ENCODE measurements at places on chromosomes 3 and 15.

- no peak for DNase-seq
Observed at GRCh38 chr3:56157693-56158362, 310.4 kb downstream of the ERC2 start.

DNA sequence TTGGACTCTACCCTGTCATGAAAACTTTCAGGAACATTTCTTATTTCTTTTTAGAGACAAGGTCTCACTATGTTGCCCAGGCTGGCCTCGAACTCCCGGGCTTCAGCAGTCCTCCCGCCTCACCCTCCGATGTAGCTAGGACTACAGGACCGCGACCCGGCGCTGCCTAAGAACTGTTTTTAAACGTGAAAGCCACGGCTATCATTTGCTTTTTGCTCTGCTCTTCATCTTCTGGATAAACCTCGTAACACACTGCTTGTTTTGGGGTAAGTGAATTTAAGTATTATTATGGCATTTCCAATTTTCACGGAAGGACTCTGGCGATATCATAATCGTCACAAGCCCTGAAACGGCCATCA is 14.3 kb upstream of the CCNL1 start:
- DNase-seq = peak; percentile 9

DNA sequence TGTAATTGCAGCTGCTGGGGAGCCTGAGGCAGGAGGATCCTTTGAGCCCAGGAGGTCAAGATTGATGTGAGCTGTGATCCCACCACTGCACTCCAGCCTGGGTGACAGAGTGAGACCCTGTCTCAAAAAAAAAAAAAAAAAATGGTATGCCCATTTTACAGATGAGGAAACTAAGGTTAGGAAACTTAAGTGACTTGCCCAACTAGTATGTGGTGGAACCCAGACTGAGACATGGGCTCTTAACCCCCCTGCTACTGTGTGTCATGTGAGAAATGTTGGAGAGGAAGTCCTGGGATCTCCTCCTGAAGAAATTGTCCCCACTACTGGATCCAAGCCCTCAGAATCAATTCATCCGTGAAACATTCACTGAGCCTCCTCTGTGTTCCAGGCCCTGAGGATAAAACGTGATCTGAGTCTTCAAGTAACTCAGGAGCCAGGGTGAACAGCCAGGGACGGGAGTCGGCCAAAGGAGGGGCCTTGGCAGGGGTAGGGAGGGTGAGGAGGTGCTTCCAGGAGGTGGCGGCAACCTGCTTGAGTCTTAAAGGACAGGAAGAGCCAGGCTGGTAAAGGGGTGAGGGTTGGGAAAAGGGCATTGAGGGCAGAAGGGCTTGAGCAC is 19.6 kb upstream of the RNU6-1 start:
- DNase-seq = no peak

- no peak for DNase-seq
Observed at GRCh38 chr15:58141894-58142293, 3.7 kb downstream of the AQP9 start.

DNA sequence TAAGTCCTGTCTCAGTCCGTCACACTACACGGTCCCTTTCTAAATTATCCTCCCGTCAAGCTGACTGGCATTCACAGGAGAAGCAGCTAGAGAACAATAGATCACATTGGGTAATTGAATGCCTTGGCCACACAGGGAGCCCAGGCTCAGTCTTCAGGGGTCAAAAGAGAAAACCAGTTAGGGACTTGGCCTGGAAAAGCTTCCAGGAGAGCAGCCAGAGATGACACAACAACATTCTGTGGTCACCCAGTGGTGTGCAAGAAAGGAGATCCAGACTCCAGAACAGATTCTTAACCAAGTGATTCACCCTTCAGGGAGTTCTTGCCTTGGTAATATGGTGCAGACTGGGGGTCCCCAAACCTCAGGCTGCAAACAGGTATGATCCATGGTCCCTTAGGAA is 15.9 kb downstream of the ARHGAP31 start:
- DNase-seq = no peak

GRCh38 chr3:139234491-139234890 is 109.3 kb upstream of the MRPS22 start:
- DNase-seq = no peak

DNA sequence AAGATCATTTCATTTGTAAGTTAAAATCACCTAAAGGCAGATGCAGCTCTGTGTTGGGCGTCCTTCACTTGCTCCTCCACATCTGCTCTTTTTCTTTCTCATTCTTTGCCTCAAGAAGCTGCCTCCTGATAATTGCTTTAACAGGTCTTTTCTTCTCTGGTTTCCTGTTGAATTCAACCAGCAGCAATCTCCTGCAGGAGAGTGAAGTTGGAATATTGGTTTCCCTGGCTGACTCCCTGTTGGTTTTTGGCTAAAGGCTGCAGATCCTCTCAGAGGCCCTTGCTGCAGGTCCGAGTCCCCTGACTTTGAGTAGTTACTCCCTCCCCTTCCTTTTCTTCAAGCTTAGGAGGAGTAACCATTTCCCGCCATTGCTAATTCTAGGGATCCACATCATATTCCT is 4.2 kb downstream of the TP63 start:
- DNase-seq = no peak

GRCh38 chr15:99305761-99306505 is 54.7 kb downstream of the LRRC28 start:
- DNase-seq = peak; percentile 28

DNA sequence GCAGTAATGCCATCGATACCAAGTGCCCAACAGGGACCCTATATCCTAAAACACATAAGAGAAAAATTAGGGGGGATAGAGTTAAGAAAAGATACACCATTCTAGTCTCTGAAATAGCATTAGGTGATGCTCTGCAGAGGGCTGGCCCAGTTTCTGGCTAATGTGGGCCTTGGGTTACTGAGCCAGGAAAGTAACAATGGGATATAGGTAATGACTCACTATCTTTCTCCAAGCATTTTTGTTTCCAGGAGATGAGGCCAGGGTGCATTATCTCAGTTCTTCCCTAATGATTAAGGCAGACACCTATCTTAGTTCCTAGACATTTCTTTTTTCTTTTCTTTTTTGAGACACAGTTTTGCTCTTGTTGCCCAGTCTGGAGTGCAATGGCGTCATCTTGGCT is 50.0 kb downstream of the PRKAR2A start:
- DNase-seq = no peak

DNA sequence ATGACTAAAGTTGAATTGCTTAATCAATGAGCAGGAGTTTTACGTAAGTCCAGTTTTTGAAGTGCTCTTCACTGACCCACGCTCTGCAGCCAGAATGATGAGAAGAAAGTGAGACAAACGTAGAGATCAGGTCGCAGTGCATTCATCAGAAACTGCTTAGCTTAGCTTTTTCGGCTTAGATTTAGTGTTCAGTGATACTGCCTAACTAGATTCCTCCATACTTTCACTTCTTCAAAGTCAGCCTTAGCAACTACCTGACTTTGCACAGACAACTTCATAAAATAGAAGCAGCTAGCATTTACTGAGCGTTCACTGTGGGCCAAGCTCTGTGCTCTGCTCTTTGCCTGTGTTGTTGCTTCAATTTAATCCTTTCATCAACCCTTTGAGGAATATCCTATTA is 116.1 kb downstream of the KCNH8 start:
- no peak for DNase-seq

DNA sequence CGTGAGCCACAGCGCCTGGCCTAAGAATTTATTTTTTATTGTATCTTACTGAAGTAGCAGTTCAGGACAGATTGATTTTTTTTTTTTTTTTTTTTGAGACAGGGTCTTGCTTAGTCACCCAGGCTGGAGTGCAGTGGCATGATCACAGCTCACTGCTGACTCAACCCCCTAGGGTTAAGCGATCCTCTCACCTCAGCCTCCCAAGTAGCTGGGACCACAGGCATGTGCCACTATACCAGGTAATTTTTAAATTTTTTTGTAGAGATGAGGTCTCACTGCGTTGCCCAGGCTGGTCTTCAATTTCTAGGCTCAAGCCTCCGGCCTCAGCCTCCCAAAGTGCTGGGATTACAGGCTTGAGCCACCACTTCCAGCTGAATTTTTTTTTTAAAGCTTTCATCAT is 99.8 kb upstream of the HERC1 start:
- DNase-seq = no peak

DNA sequence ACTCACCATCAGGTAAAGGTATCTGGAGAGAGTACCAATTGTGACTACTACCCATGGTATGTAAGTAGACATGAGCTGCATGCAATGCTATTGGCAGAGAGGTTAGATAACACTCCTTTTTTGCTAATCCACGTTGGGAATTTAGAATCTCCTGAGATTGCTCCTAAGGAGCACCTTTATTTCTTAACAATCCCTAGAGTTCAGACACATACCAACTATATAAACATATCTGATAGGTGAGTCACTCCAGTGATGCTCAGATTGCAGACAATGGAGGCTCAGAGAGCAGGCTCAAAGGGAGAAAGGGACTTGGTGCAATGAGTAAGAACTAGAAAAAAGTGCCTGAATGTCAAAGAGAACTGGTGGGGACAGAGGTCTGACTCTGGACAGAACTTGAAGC is 47.0 kb upstream of the LRRFIP2 start:
- no peak for DNase-seq

- DNase-seq = no peak
Observed at GRCh38 chr3:172676196-172676922, 34.5 kb downstream of the NCEH1 start.

DNA sequence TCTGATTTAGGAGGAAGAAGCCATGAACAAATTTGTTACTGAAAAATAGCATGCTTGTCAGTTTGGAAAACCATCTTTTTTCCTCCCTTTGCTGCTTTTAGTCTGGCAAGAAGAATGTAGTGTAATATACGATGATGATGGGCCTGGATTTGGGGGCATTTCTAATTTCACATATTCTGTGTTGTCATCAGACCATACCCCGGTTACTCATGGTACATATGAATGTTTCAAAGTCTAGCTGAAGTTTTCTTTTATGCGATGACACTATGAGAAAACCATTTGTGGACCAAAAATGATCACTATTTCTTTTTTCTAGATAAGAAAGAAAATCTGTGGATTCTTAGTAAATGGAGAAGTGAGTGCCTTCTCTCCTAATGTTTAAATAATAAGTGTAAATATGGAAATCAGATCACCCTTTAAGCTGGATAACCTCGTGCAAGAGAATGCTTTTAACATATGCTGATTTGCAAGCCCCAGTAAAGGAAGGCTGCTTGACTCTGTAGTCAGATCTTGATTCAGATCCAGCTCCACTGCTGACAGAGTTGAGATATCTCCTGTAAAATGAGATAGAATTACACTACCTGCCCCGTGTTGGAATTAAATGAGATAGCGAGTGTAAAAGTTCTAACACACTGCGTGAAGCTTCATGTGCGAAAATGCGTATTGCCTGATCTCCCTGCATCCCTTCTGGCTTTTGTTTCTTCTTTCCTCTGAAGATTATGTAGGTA is 3.0 kb downstream of the MEF2A start:
- DNase-seq = no peak

DNA sequence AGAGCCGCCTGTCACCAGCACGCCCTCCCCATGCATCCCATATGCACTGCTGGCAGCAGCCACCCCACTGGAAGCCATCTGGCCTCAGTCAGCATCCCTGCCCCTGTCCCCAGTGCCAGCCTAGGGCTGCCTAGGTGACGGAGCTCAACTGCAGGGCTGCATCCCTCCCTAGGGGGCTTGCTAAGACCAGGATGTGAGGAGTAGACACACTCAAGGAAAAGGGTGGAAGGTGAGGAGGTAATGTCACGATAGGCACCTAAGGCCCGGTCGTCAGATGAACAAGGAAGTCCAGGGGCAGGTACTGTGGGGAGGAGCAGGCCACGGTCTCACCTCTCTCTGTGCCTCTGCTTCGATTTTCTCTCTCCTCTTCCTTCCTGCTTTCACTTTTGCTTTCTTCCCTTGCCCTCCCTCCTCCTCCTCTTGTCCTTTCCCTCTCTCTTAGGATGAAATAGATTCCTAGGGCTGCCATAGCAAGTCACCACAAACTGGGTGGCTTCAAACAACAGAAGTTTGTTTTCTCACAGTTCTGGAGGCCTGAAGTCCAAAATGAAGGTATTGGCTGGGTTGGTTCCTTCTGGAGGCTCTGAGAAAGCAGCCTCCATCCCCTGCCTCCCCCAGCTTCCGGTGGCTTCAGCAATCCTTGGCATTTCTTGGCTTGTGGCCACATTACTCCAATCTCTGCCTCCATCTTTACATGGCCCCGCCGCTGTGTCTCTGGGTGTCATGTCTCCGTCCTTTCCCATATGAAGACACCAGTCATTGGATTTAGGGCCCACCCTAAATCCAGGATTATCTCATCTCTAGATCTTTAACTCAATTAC is 298.3 kb downstream of the SHQ1 start:
- peak; percentile 44 for DNase-seq

- no peak for DNase-seq
Observed at GRCh38 chr3:134646086-134646485, 4.7 kb downstream of the KY start.

- DNase-seq = no peak
Observed at GRCh38 chr3:55013145-55013925, 85.5 kb upstream of the LRTM1 start.

- no peak for DNase-seq
Observed at GRCh38 chr15:31387092-31387478, 60.5 kb downstream of the KLF13 start.

GRCh38 chr3:157695103-157695502 is 191.9 kb upstream of the VEPH1 start:
- DNase-seq = no peak

GRCh38 chr15:68526269-68526668 is 52.5 kb upstream of the CORO2B start:
- no peak for DNase-seq

DNA sequence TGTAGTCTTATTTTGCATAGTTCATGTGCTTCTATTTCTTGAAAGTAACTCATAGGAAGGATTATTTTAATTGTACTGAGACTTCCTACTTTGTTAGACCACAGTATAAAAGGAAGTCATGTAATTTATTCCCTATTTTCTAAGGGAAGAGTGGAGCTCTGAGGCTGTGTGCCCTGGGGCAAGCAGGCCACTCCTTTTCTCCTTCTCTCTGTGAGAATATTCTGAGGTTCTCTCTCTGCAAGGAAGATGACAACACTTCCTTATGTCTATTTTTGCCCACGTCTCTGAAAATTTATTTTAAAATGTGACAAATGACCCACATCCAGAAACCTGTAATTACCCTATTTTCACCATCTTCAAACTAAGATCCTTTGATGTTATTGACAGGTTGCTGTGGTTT is 11.0 kb downstream of the KCTD6 start:
- no peak for DNase-seq

- peak; percentile 73 for DNase-seq
Observed at GRCh38 chr15:68991723-68992122, 22.8 kb upstream of the NOX5 start.

DNA sequence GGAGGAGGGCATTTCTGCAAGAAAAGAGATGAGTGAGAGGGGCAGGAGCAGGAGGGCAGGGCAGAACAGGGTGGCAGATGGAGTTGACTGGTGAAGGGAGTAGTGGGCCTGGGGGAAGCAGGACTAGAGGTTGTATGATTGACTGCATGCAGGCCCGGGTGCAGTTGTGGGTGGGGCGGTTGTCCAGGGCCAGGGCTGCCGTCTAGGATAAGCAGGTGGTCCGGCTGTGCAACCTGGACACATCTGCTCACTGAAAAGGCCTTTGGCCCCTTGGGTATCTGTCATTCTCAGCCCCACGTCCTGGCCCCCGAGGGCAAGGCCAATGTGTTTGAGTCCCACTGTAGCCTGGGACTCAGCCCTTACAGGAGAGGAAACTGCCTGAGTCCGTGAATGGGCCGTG is 25.4 kb downstream of the ALS2CL start:
- no peak for DNase-seq

GRCh38 chr3:112681822-112682325 is 40.9 kb upstream of the CCDC80 start:
- no peak for DNase-seq

Measured in NCI-H1694 (cell line).